EH (cell line): ENCODE measurements at places on chromosomes 13 and 19.

DNA sequence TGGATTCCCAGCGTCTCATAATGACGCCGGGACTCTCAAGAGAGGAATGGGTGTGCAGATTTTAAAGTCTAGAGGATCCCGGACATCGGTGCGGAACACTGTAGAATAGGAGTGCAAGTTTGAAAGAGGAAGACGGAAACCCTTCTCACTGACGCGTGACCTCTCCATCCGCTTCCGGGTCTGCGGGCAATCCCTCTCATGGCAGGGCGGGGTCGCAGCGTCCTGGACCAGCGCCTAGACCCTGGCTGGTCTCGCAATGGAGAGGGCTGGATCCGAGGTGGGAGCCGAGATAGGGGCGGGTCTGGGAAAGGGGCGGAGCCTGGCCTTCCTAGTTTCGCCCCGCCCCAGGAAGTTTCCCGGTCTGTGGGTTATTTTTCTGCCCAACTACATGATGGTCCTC, 4.6 kb upstream of the ZNF845 start:
- DNase-seq = peak; percentile 3

- no peak for DNase-seq
These were observed 137.6 kb downstream of the DNAJC3 start for GRCh38 chr13:95814495-95814894.

- DNase-seq = peak; percentile 40
These were observed 472.7 kb downstream of the DIAPH3 start for GRCh38 chr13:59690857-59691500.

- DNase-seq = peak; percentile 58
These were observed at the start of gene OLFM2 for GRCh38 chr19:9936326-9937000. Gene OLFM2 (minus strand): TSS chr19:9936515. CDS start chr19:9936366, 149 bp downstream.
